Activated CD4-positive, alpha-beta T cell treated with anti-CD3 and anti-CD28 coated beads, Interleukin-2, amount 50 U/mL, for 24 hours (primary cell): ENCODE measurements at places on chromosomes 12 and 14.

DNA sequence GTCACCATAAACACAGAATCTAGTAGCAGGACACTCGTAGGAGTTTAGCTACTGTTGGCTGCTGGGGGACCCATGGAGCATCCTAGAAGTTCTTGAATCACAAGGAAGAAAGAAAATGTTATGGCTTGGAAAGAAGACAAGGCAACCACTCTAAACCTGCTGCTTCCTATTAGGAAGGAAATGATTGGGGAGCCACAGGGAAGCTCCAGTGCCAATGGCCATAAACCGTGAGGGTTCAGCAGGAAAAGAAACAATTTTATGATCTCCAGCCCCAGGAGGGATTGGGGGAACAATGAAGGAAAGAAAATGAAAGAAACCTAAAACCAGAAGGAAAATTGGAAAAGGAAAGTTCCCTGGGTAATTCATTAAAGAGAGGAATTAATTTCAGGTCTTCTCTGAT lies 372.0 kb downstream of the FUT8 start:
- no peak for DNase-seq

DNA sequence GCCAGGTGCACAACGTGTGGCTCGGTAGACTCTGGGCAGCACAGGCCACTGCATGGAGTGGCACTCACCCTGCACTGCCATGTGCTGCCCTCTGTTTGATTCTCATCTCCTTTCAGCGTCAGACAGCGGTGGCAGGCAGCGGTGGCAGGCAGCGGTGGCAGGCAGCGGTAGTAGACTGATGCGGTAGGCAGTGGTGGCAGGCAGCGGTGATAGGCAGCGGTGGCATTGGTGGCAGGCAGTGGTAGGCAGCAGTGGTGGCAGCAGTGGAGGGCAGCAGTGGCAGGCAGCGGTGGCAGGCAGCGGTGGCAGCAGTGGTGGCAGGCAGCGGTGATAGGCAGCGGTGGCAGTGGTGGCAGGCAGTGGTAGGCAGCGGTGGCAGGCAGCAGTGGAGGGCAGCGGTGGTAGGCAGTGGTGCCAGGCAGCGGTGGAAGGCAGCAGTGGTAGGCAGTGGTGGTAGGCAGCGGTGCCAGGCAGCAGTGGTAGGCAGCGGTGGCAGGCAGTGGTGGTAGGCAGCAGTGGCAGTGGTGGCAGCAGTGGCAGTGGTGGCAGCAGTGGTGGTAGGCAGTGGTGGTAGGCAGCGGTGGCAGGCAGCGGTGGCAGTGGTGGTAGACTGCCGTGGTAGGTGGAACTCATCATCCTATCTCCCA lies 6.0 kb upstream of the MEG3 start:
- no peak for DNase-seq

DNA sequence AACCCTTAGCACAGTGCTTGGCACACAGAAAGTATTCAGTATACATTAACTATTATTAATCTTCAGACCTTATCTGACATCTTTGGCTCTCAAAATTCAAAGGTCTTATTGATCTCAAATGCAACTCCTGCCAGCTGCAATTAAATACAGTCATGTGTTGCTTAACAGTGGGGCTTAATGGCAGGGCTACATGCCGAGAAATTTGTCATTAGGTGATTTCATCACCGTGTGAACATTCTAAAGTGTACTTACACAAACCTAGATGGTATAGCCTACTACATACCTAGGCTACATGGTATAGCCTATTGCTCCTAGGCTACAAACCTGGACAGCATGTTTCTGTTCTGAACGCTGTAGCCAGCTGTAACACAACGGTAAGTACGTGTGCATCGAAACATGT lies 156.3 kb upstream of the TMCC3 start:
- DNase-seq: no peak

DNA sequence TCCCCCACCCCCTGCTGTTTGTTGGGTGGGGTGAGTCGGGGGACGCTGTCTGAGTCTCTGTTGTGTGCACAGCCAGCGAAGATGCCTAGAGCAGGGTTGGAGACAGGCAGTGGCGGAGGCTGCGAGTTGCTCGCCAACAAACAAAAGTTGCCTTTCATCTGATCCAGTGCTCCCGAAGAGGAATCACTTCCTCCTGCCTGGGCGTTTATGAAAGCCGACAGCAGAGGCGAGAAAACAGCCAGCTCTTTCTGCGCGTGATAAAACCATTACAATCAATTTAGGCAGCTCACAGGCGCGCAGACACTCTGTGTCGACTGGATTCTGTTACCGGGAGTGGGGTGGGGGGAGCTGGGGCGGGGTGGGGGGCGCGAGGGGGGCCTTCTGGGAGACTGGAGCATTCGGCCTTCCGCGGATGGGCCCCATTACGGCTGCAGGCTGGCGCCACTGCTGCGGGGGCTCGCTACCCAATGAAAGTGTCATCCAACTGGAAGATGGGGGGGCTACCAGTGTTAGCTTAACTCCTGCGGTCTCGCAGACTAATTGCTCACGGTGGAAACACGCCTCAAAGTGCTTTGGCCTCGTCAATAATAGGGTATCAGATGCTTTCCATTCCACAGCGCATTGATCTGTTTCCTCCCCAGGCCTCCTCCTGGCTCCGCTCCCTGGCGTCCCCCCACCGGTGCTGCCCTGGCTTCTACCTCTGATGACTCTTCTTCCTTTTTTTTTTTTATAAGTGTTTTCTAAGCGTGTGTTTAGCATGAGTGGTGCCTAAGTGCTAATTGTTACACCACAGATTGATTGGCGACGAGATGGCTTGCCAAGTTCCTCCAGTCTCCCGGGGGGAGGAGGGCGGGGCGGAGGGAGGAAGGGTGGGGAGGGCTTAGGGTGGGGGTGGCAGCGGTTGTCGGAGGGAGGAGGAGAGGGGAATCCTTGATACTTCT lies 678.4 kb downstream of the MED13L start:
- no peak for DNase-seq

GRCh38 chr14:97029800-97030199 lies 232.6 kb downstream of the VRK1 start:
- no peak for DNase-seq

- no peak for DNase-seq
These were observed 2.7 kb downstream of the PTHLH start for GRCh38 chr12:27969624-27970400.

DNA sequence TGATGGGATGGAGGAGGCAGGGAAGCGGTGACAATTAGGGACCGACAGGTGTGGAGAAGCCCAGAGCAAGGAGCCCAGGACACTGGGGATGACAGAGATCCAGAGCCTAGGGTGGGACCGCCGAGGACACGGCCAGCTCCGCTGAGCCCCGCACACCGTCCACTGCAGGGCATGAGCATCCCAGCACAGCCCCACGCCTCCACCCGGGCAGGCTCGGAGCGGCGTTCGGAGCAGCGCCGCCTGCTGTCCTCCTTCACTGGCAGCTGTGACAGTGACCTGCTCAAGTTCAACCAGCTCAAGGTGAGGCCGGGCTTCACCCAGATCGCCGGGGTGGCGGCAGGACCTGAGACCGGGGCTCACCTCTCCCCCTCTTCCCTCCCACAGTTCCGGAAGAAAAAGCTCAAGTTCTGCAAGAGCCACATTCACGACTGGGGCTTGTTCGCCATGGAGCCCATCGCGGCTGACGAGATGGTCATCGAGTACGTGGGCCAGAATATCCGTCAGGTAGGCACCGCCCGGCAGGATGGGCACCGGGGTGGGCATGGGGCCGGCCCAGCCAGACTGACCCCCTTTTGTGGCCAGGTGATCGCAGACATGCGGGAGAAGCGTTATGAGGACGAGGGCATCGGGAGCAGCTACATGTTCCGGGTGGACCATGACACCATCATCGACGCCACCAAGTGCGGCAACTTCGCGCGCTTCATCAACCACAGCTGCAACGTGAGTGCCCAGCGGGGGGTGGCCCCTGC lies 23.7 kb downstream of the SETD1B start:
- DNase-seq: no peak

- no peak for DNase-seq
These were observed 198.9 kb downstream of the BMP4 start for GRCh38 chr14:53757732-53758131.

DNA sequence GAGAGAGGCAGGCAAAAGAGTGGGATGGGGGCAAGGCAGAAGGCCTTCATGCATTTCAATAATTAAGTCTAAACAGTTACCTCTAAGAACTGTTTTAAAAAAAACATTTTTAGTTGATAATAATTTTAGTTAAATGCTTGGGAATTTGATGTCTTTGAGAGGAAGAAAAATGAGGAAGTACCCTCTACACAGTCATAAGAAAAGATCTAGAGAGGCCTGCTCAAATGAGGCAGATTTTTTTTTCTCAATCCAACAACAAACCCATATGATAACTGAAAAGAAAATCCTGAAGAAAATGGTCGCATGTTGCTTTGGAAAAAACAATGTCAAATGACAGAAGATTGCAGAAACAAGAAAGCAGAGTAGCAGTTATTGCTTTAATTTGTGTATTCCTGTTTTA lies 25.6 kb downstream of the SINHCAF start:
- no peak for DNase-seq
